ENCODE measurements at places on chromosomes 1 and 21.

DNA sequence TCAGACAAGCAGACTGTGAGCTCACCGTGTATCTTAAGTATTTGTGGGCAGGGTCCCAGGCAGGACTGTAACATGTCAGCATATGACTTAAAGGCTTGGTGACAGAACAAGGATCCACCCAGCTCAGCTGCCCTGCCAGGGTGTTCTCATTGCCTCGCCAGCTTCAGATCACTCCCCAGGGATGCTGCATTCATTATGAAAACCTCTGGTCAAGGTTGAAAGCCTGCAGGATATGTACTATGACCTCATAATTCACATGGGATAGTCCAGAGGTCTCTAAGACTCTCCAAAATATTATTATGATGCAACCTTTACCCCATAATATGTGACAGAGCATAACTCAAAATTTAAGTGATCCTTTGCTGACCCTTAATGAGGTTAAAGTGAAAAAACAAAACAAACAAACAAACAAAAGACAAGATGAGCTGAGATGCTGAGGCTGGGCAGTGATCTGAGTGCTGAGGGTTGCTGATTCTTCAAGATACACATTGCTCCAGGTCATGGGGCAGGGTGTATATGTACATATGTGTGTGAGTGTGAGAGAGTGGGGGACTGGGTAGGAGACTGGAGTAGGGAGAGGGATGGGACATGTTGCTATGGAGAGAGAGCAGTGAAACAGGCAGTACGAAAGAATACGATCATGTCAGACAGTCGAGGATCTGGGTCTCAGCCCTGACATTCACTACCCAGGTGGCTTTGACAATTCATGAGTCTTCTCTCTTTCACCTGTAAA, 98.8 kb upstream of the DUSP10 start:
- no peak for DNase-seq

GRCh38 chr1:204928671-204929486, 58.2 kb downstream of the NFASC start:
- DNase-seq: no peak

- no peak for DNase-seq
These were observed 82.4 kb downstream of the ABCA4 start for GRCh38 chr1:94038511-94038910.

GRCh38 chr1:234214911-234215892, 158.1 kb upstream of the COA6 start:
- no peak for DNase-seq

GRCh38 chr1:184627007-184627341, 127.7 kb downstream of the EDEM3 start:
- no peak for DNase-seq

DNA sequence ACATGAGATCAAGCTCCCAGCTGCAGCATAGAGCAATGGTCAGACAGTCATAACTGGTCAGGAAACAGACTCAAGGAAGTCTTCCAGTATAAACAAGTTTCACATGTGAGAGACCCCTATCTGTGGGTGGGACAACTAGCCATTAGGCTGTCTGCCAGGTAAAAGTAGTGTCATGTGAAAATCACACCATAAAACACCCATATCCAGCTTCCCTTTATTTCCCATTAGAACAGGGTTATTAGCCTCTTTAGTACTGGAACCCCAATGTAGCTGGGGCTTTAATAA, 426.7 kb downstream of the KCNT2 start:
- DNase-seq: no peak

DNA sequence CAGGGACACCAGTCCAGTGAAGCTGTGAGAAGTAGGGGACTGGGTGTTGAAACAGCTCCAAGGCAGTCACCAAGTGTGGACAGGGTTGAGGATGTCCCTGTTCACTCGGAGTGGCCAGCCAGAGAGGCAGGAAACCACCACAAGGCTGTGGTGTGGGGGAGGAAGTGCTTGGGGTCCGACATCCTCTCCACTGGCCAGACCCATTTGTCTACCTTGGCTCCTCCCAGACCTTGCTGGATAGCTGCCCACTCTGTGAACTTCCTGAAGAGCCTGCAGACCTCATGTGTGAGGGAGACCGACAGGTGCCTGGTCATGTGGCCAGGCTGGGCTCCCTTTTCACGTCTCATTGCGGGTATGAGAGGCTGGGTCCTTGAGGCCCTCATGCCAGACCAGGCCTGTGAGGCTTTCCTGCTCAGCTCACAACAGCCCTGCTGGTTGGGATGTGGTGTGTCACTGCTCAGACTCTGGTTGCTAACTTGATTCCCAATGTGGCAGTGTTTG, 21.8 kb downstream of the CYP4B1 start:
- no peak for DNase-seq

DNA sequence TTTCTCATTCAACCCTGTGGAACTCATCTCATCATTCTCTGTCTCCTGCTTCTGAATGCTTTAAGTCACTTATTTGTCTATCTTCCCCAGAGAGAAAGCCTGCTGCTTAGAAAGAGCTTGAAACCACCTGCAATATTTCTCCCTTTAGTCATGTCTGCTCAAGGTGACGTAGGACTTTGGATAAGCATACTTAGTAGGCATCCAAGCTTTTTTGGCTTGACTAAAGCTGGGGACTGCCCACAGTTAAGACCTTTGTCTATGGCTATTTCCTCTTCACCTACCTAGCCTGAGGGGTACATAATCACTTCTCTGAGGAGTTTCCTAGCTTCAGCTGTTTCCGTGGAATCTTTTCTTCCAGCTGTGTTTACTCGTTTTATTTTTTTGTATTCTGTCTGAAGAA, 665.8 kb upstream of the CAMK1G start:
- no peak for DNase-seq

DNA sequence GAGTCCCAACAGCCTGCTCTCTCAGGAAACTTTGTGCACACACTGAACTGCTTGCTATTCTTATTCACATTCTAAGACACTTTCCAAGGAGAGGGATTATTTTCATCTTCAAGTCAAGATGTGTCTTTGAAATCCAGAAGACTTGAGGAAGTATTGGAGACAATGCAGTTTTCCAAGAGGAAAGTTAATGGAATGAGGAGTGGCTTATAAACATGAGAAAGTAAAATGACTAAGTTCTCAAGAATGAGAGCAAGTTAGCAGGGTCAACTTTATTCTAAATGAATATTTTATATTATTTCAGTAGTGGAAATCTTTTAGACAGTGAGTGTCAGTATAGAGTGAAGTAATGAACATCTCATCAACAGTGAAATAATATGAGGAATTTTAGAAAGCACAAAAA, 1239.3 kb downstream of the MRPL39 start:
- DNase-seq: no peak

DNA sequence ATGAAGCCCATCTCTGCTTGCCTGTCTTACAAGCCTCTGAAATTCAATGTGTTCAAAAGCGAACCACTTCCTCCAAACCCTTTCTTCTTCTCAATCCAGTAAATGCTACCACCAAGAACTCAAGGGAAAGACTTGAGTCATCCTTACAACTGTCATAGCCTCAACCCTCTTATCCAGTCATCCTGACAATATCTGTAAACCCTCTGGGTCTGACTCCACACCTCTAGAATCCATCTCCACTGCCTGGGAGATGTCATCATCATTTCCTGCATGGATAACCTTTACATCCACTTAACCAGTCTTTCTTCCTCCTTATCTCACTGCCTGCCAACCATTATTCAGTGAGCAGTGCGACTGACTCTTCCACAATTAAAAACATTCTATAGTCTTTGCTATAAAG, 441.1 kb downstream of the SETD4 start:
- peak; percentile 89 for DNase-seq

DNA sequence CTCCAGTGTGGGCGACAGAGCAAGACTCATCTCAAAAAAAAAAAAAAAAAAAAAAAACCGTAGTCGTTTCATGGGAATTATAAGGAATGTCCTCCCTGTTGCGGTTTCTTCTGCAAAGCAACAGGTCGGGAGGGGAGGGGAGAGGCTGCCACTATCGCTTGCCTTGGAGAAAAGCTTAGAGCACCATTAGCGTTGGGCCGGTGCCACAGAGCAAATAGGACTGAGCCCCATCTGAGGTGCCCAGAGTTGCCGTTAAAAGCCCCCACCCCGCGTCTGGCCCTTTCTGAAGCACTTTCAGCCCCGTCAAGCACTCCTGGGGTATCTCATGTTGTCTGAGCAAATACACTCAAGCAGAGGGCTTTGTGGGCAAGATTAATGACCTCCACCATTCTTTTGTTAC, 2.2 kb downstream of the RIPPLY3 start:
- no peak for DNase-seq

DNA sequence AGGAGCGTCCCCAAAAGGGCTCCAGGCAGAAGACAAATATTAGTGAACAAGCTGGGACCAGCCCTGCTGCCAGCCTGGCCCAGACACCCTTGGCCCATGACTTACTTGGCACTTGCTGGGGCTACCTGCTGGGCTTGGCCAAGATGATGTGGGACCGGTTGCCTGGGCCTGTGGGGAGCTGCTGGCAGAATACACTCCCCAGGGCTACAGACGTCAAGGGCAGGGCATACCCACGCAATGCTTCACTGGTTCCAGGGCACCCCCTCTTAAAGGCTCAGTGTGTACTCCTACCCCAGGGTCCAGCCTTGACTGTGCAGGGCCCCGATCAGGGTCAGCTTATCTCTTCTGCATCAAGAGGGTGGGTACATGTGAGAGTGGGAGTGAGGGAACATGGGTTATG, 106.5 kb upstream of the SLC2A1 start:
- DNase-seq: no peak

- DNase-seq: no peak
These were observed 7.2 kb upstream of the MAP10 start for GRCh38 chr1:232797856-232798510.

GRCh38 chr21:36976882-36977651, 10.6 kb upstream of the HLCS start:
- DNase-seq: peak; percentile 72
